Stimulated activated memory B cell treated with anti-CD40 and anti-IgM and Interleukin-4, amounts not matched to agents 10 μg/mL and 1 μg/mL and 100 μg/mL, for 72 hours (primary cell): ENCODE measurements at places on chromosomes 13 and 19.

GRCh38 chr19:55080121-55080967 is 4.7 kb downstream of the EPS8L1 start:
- peak; percentile 55 for ATAC-seq

DNA sequence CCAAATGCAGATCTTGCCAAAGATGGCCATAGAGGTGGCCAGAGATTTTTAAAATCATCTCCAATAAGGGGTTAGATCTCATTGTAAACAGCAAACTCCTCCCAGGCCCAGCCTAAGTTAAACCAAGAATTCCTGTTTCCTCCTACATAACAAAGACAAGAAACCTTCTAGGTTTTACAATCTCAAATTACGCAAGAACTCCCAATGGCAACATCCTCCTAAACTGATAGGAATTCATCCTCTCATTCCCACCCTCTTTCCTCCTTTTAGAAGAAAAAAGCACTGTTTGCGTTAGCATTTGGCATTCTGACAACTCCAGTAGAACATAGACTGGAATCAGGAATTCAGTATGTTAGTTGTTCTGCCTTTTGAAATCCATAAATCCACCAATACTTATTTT is 14.6 kb downstream of the PROSER1 start:
- no peak for ATAC-seq

GRCh38 chr13:73062468-73062867 is 3.7 kb downstream of the KLF5 start:
- no peak for ATAC-seq

DNA sequence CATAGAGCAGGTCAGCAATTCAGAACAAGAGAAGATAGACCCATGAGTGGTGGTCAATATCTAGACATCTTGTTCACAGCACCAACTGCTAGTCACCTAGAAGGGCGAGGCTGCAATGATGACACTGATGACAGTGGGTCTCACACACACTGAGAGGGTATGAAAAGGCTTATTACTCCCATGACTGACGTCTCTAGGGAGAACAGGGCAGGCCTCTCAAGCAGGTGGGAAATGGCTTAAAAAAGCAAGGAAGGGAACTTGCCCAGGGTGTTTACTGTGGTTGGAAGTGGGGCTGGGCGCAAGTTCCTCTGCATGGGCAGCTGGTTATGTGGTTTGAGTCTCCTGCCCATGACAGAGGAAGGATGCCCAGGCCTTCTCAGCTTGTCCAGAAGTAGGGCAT is 33.8 kb downstream of the ZNF44 start:
- ATAC-seq = no peak
